Cerebellum (tissue), 4 donors: ENCODE measurements at places on chromosomes 11 and 22.

DNA sequence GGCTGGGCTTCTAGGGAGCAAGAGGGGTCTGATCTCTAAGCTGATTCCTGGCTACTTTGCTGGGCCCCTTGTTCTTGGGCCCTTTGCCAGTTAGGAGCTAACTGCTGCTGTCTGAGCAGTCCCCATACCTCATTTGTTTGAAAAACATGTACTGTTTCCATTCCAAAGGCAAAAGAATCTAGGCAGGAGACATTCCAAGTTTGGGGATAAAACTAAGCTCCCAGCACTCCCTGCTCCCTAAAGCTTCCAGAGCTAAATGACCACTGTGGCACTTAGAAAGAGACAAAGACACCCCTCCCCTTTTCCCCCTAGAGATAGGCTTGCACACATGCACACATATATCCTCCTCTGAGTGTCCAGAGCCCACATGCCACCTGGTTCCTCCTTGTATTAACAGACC, 22.7 kb upstream of the RRM1 start:
- no peak for DNase-seq

DNA sequence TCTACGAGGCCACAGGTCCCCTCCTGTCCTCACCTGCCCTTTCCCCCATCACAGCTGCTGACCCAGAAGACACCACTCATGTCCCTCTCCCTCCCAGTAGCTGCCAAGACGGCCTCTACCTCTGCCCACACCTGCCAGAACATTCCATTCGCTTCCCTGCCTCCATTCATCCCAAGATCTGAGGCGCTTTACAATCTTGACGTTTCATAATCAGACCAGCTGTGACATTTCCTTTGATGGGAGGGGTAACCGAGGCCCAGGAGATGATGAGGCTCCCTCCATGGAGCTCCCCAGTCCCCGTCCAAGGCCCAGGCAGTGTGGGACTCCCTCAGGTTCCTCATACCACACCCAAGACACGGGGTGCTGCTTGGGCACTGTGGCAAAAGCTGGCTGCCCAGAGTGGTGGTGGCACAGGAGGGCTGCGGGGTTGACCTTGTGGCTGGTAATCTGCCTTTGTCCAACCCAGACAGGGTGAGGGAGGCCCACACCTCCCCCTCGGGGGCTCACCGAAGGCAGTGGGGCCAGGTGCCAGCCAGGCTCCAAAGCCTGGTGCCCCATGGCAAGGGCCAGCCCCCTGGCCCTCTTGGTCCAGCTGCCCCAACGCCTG, 17.3 kb downstream of the PHLDA2 start:
- no peak for DNase-seq

DNA sequence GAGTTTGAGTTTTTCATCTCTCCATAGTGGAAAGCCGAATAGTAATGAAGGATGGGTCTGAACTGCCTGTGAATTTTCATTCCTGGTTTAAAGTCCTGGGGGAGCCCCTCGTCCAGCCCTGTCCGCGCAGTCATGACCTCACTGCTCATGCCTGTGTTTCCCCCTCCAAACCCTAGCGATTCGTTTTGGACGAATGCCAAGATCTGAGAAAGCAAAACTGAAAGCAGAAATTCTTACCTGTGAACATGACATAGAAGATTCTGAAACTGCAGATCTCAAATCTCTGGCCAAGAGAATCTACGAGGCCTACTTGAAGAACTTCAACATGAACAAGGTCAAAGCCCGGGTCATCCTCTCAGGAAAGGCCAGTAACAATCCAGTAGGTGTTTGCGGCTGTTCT, 30.5 kb downstream of the CDPF1 start:
- no peak for DNase-seq

GRCh38 chr11:95512682-95513081, 276.9 kb downstream of the FAM76B start:
- no peak for DNase-seq

DNA sequence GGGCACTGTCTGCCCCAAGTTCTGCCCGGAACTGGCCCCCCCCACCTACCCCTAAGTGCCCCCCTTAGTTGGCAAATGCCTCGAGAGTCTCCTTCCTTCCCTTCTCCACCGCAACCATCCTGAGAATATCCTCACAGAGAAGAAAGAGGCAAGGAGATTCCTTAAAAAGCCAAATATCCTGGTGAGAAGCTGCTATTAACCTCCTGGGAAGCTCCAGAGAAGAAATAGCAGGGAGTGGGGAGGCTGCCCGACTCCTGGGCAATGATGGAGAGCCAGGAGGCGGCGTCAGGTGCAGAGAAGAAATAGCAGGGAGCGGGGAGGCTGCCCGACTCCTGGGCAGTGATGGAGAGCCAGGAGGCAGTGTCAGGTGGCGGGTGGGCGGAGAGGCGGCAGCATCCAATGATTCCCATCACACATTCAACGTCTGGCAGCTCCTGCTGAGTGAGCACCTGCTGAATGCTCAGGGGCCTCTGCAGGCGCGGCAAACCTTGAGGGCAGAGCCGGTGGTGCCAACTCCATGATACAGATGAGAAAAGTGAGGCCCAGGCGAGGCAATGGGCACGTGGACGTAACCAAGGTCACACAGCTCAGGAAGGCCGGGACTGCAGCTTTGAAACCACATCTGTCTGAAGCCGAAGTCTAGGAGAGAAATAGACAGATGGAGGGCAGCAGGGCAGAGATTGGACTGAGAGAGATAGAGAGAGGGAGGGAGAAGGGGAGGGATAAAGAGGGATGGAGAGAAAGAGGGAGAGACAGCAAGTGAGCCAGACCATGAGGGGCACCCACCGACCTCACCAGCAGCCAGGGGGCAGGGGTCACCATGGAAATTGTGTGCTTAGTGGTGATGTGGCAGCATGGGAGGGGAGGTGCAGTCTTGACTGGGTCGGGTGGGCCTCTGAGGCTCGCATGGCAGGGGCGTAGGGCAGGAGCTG, 58.3 kb downstream of the CYTH4 start:
- peak; percentile 86 for DNase-seq

GRCh38 chr11:107413352-107413751, 44.3 kb downstream of the CWF19L2 start:
- no peak for DNase-seq

DNA sequence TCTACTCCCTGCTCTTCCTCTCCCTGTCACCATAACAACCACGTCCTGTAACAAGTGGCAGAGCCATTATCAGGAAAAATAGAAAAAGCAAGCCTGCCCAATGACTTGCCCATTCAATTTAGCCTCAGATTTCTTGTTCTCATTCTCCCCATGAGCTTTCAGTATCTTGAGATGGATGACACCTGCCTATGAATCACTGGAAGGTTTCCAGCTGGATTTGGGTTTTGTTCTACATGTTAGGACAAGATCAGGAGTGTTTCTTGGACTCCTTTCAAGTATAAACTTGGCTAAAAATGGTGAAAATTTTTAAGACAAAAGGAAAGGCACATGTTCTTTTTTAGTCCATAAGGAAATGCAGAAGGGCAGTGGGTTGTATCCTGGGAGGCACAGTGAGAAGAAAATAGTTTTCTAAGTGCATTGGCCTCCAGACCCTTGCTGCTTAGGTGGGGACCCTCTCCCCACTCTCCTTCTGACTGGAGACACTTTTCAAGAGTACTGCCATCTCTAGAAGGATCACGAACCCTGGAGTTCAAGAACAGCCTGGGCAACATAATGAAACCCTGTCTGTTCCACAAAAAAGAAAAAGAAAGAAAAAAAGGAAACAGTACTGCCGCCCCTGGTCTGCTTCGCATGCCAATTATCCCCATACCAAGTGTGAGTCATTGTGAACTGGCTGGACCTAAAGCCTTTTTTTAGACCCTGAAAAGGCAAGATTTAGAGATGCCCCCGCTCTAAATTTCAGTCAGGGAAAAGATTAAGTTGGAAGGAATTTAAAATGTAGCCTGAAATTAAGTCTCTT, 51.0 kb downstream of the MTNR1B start:
- DNase-seq, result no peak

DNA sequence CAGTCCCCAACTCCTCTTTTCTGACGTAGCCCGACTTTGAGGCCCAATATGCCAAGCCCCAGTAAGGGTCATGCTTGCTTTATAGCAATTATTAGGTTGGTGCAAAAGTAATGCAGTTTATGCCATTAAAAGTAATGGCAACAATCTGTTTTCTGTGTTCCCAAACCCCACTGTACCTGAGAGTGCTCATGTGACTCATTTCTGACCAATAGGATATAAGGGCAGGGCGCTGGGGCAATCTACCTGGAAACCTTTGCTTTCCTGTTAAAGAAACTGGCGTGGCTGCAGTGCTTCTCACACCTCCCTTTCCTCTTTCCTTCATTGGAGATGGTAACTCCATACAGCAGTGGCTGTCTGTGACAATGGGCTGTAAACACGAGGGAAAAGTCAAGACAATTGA, 78.9 kb upstream of the MPPED2 start:
- no peak for DNase-seq

GRCh38 chr11:28108958-28109357, 770 bp downstream of the METTL15 start:
- no peak for DNase-seq

DNA sequence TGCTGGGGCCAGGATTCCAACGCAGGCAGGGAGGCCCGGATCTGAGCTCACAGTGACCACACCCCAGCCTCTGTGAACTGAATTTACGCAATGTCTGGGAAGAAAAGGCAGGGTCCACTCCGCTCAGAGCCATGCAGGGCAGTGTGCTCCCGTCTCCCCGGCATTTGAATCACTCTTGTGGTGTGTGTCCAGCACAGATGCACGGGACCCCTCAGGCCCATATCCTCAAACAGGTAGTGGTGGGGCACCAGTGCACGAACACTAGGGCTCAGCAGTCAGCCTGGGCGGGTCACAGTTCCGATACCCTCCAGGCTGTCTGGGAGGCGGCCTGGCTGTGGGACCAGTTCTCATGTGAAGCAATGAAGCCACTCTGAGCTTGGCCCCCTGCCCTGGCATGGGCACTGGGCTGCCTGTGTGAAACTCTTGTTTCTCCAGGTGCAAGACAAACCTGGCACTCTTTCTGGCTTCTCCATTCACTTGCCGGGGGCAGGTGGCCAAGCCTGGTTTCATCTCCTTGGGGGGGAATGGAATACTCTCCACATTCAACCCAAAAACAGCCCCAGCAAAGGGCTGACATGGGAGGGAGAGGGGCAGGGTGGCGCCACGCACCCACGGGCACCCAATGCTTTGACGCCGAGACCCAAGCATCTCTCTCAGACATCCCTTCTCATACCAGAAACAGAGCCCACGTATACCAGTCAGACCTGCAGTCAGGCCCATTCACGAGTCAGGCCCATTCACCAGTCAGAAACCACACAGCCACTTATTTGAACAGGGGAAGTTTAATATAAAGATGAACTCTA, 14.3 kb downstream of the DHCR7 start:
- DNase-seq, result peak; percentile 46

- peak; percentile 64 for DNase-seq
Observed at GRCh38 chr11:117824571-117825537, at the start of gene FXYD2. Gene FXYD2 (minus strand): TSS chr11:117824744. CDS start chr11:117824678, 66 bp downstream.

DNA sequence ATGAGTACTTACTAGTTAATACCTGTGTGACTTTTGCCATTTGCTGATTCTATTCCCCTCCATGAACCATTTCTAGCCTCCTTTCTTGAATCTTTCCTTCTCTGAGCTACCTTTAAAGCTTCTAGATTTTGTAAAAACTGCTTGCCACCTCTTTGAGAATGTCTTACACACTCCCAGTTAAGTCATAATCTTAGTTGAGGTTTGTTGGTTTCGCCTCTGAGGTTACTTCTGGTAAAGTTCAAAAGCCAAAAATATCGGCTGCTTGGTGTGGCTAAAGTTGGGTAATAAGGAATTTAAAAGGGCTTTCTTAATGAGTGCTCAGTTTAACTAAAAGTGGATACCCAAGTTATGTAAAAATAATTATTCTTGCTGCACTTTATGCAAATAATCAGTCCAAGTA, 10.4 kb upstream of the GLYAT start:
- DNase-seq, result no peak

DNA sequence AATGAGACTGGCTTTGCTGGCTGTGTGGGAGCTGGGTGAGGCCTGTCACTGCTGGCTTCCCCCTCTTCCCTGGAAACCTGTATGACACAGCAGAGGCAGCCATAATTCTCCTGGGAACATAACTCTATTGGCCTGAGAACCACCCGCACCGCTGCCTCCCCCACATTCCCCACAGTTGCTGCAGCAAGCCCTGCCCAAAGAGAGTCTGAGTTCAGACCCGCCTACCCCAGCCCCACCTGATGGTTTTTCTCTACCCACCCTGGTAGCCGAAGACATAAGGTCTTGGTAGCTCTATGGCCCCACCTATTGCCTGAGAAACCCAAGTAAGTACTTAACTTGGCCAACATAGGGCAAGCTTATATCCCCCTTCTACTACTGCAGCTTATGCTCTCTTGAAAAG, 174.8 kb downstream of the C11orf91 start:
- no peak for DNase-seq

- no peak for DNase-seq
Observed at GRCh38 chr11:35288817-35289541, 130.4 kb downstream of the SLC1A2 start.
